ENCODE measurements at places on chromosomes 7 and 10. TPM values are rescaled to one million over a fixed set of nuclear protein-coding genes. Genes with fewer than 3 reads are reported as not detected.
A peak's percentile ranks its signal among the peaks of the same experiment; 100 is the strongest.

DNA sequence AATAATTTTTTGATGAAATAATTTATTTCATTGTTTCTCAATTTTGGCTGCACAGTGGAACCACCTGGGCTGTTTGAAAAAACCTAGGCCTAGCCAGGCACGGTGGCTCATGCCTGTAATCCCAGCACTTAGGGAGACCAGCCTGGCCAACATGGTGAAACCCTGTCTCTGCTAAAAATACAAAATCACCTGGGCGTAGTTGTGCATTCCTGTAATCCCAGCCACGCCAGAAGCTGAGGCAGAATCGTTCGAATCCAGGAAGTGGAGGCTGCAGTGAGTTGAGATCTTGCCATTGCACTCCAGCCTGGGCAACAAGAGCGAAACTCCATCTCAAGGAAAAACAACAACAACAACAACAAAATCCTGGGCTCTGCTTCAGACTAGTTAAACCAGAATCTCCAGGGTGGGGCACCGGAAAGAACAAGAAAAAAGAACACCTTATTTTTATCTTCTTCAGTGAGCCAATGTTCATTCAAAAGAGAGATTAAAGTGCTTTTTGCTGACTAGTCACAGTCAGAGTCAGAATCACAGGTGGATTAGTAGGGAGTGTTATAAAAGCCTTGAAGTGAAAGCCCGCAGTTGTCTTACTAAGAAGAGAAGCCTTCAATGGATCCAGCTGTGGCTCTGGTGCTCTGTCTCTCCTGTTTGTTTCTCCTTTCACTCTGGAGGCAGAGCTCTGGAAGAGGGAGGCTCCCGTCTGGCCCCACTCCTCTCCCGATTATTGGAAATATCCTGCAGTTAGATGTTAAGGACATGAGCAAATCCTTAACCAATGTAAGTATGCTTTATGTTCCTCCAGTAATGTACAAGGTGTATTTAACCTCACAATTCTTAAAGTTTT, at the start of gene CYP2C18:
Gene CYP2C18, plus strand, starts transcription at position 516 of the 841 bp plus-strand sequence. Its CDS starts 91 bp downstream, at position 607.
- no peak for DNase-seq

GRCh38 chr10:73814896-73815718, 3.7 kb upstream of the NDST2 start:
- no peak for DNase-seq

The ARL5B gene
- 10.6 TPM for total RNA-seq

- DNase-seq = peak; percentile 60
Measured at GRCh38 chr10:103820101-103821062, 35.0 kb downstream of the SH3PXD2A start.

The TFPI2 gene
- total RNA-seq = 1.9 TPM
